ENCODE measurements at places on chromosomes 6 and 20.

GRCh38 chr6:3876866-3877265 lies 27.7 kb downstream of the FAM50B start:
- DNase-seq, result no peak

DNA sequence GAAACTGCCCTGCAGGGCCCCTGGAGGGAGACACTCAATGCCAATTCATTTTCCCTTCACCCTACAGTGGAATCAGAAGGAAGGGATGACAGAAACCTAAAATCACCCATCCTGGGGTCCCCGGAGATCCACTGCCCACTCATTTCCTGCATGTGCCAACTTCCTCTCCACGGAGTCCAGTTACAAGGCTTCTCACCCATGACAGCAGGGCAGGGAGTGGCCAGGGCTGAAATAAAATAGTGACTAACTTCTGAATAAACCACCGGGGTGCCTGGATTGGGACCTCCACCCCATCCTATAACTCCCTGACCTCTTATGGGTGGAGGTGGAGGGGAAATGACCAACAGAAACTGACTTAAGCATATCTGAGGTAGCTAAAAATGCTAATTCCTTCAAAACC lies 362.3 kb downstream of the MAFB start:
- DNase-seq, result no peak

DNA sequence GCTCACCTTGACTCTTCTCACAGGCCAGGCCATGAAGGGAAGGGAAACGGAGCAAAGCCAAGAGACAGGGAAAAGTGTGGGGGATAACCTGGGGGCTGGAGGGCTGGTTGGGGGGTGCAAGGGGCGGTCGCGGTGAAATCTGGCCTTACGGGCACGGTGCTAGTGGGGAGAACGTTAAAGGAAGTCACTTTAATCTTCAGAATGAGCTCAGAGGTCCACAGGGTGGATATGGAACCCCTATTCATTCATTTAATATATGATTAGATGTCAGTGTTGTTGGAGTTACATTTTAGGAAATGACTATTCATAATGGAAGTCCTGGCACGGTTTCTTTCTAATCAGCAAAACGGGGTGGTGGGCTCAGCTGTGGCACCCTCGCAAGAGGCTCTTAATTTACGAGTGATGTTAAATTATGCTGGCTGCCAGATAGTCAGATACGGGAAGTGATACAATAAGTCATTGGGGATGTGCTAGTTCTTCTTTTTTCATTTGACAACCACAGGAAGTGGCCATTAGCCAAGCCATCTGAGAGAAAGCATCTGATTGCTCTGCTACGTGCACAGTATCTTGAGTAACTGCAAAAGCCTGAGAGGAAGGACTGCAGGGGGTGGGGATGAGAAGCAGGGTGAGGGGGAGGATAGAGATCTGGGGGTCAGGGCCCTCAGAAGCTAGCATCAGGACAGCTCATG lies 253.0 kb downstream of the QKI start:
- DNase-seq, result no peak

DNA sequence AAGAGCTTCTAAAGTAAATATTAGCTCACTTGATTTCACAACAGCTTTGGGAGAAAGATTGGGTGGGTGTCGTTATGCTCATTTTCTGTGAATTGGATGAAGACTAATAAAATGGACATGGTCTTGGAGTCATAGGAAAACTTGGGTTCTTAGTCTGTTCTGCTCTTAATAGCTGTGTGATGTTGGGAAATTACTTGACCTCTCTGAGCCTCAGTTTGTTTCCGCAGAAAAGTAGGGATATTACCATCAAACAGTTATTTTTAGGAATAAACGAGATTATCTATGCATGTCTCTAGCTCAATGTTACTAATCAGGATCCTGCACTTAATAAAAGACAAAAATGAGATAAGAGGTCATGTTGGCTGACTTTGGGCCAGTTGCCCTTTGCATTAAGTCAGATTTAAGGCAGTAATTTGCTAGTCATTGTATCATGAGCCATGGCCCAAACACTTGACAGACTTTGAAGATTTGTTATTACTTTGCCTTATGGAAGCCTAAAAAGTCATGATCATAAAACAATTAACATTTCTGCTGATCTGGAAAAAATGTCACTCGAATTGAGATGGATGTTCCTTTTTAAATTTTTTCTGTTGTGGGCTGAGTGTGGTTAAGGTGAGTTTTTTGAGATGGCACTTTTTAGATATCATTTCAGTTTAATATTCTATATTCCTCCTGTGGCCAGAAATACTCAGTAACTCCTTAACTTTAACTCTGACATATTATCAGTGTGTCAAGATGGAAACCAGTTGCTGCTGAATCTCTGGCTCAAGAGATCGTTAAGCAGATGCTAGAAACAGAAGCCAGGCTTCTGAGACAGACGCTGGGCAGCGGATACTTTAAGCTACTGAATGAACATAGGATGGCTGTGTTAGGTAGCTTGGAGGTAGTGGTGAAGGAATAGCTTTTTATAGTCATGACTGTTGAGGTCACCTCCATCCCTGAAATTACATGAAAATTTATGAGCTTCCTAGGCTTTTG lies 291.6 kb downstream of the PHF3 start:
- no peak for DNase-seq

GRCh38 chr6:100134703-100135102 lies 140.7 kb upstream of the MCHR2 start:
- no peak for DNase-seq

- DNase-seq, result no peak
Measured at GRCh38 chr6:90291565-90291964, 5.1 kb downstream of the BACH2 start.

GRCh38 chr6:41896281-41896680 lies 1.1 kb upstream of the USP49 start:
- DNase-seq, result no peak

DNA sequence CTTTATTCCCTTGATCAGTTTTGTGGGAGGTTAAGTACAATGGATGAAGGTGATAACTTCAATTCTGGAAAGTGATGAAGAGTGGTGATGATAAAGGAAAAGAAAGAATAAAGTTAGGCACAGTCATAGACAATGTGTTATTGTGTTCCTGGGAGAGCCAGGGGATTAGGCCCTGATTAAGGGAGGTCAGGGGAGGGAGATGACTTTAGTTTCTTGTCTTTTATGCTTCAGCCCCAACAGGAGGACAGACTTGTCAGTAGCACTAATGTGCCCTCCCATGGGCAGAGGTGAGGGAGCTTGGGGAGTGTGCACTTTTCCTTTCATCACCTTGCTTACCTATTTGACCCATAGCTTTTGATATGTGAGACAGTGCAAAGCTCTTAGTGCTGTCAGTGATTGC lies 115.7 kb downstream of the CD109 start:
- DNase-seq, result no peak

- DNase-seq, result no peak
Measured at GRCh38 chr6:47153404-47153755, 111.2 kb upstream of the ADGRF1 start.

GRCh38 chr6:44415873-44416502 lies 28.5 kb downstream of the CDC5L start:
- DNase-seq, result no peak

DNA sequence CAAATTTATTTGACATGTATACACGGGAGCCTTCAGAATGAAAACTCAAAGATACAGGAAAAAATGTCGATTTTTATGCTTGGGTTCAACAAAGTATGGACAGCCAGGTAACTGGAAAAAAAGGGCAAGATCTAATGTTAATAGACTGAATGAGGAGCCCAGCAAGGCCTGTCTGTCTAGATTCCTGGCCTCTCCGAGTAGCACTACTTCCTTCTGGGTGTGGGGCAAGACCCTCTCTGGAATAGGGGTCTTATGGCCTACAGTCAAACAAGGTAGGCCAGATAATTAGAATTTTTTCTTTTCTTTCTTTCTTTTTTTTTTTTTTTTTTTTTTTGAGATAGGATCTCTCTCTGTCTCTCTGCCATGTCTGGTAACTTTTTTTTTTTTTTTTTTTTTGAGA lies 113.4 kb upstream of the SHLD1 start:
- DNase-seq, result no peak

DNA sequence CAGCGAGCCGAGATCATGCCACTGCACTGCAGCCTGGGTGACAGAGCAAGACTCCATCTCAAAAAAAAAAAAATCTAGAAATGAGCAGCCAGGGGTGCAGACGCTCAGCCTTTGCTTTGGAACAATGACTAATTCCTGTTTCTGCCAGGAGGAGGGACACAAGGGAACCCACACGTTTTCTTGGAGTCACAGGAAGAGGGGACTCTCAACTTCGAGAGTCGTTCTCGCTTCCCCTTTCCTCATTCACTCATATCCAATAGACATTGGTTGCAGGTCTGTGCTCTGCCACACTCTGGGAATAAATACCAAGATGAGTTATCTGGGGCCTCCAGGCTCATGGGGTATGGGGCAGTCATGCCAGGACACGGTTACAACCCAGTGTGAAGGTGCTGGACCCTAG lies 91.5 kb upstream of the RREB1 start:
- DNase-seq, result no peak

GRCh38 chr20:48749437-48749836 lies 78.4 kb downstream of the PREX1 start:
- DNase-seq, result no peak

DNA sequence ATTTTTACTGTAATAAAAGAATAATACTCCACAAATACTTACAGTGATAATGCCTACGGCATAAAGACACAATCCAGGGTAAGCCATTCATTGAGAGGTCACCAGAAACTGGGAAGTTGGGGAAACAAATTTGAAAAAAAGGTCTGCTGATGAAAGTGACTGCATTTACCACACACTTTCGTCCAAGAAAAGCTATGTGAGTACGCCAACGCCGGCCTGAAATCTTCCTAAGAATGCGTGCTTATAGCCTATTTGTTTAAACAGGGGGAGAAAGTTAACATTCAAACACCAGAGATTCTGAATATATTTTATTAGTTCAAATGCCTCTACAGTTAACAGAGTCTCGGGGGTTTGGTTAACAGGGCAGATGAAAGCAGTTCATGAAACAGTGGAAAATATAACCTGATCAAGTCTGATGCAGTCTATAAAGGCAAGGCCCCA lies 657 bp upstream of the LTV1 start:
- no peak for DNase-seq

DNA sequence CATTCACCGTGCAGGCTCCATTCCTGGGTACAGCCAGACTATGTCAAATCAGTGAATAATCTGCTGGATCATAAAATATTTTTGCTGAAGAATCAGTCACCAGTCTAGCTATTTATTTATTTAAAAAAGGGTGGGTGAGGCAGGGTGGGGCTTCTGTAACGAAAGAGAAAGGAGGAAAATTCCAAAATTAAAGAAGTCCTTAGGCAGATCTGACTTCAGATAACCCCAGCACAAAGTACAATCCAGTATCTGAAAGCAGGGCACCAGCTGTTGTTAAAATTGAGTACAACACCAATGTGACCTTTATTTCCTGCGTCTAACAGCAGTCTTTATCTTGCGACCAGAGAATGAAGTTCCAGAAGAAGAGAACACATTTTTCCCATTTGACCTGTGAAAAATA lies 15.7 kb downstream of the FAM8A1 start:
- DNase-seq, result no peak

DNA sequence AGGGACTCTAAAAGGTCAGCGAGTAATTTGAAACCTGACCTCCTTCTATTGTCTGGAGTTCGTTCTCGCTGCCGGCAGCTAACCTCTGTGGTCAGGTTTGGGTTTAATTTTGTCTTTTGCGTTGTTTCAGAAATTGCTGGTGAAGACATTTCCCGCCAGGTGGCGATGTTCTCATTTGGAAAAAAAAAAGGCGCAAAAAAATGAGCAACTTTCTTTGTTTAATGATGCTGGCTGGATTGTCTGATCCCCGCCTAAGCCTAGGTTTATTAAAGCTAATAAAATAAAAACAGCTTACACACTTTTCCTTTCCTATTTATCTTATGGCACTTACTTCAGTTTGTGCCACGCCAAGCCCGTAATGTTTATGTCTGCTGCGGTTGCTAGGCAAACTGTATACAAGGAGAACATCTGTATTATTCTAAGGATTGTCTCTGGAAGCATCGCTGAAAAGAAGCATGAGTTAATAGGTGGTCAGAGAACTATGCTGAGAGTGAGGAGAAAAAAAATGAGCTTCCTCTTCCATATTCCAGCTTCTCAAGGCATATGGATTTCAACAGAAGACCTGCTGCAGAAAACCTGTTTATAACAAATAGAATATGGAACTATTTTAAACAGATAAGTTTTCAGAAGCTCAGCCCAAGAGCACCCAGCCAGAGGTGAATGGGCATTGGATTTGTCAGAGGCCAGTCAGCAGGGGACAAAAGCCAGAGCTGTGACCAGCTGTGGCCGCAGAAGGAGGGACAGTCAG lies 205.7 kb downstream of the DOK5 start:
- DNase-seq, result no peak

DNA sequence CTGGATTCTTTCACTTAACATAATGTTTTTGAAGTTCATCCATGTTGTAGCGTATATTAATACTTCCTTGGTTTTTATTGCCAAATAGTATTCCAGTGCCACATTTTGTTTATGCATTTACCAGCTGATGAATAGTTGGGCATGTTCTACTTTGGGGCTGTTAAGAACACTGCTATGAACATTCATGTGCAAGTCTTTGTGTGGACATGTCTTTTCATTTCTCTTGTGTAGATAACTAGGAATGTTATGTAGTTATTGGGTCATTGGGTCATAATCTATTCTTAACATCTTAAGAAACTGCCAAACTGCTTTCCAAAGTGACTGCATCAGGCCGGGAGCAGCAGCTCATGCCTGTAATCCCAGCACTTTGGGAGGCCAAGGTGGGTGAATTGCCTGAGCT lies 43.8 kb upstream of the GLP1R start:
- no peak for DNase-seq

GRCh38 chr6:81572020-81572419 lies 180.5 kb downstream of the TENT5A start:
- DNase-seq, result no peak

GRCh38 chr6:13615792-13616120 lies 621 bp downstream of the NOL7 start:
- DNase-seq, result peak; percentile 9

GRCh38 chr6:165676435-165677068 lies 13.5 kb upstream of the PDE10A start:
- no peak for DNase-seq

- no peak for DNase-seq
Measured at GRCh38 chr6:63783096-63783495, 147.5 kb downstream of the PHF3 start.

- no peak for DNase-seq
Measured at GRCh38 chr20:37346535-37347346, 801 bp downstream of the SRC start.

DNA sequence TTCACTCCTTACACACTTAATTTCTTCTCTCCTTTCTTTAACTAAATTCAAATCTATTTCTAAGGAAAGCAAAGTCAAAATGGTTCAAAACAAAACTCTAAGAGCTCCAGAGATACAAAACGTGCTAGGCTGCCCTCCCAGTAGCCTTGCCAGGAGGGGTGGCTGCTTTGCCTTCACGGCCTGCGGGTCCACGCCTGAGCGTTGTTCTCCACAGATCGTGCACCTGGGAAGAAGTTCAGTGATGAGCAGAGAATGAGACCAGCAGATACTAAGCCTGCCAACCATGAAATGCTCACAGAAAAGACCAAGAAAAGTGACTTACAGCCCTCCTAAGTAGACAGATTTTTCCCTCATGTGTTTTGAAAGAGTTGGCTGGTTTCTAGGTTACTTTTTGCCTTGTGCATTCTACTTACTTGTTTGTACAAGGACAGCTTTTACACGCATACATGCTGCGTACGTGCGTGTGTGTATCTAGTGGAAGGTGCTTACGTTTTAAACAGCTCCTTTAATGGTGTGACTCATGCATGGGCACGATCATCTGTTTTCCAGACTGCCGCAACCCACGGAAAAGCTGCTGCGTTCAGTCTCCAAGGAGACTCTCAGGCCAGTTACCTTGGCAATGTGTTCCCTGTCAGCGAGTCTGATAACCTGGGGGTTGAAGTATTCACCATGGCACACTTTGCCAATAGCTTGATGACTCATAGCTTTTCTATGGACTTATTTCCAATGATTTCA lies 32.4 kb upstream of the PBOV1 start:
- DNase-seq, result no peak

- no peak for DNase-seq
Measured at GRCh38 chr6:45590226-45590625, 212.5 kb upstream of the SUPT3H start.
